ENCODE measurements at places on chromosomes 13 and 19. TPM values are rescaled to one million over a fixed set of nuclear protein-coding genes. Genes with fewer than 3 reads are reported as not detected.

GRCh38 chr13:98576963-98577835 lies at the start of gene STK24:
STK24 (minus strand) TSS chr13:98577107; CDS start chr13:98576786, 321 bp downstream.
- peak; percentile 75 for DNase-seq

DNA sequence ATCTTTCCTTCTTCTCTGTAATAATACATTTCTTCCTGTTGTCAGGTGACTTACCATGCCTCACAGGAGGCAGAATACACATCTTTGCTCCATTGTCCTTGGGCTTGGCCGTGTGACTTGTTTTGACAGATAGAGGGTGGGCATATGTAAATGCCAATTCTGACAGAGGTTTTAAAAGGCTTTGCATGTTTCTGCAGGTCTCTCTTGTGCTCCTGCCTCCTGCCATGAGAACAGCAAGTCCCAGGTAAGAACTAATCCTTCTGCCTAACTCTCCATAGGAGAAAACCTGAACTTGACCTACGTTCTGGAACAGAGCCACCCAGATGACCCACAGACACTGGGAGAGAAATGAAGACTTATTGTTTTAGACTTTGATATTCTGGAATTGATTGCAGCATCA lies 88.7 kb upstream of the TNFSF11 start:
- DNase-seq = no peak

GRCh38 chr13:79528356-79528755 lies 47.4 kb downstream of the NDFIP2 start:
- no peak for DNase-seq

GRCh38 chr19:39351537-39352064 lies 9.4 kb downstream of the SAMD4B start:
- no peak for DNase-seq

DNA sequence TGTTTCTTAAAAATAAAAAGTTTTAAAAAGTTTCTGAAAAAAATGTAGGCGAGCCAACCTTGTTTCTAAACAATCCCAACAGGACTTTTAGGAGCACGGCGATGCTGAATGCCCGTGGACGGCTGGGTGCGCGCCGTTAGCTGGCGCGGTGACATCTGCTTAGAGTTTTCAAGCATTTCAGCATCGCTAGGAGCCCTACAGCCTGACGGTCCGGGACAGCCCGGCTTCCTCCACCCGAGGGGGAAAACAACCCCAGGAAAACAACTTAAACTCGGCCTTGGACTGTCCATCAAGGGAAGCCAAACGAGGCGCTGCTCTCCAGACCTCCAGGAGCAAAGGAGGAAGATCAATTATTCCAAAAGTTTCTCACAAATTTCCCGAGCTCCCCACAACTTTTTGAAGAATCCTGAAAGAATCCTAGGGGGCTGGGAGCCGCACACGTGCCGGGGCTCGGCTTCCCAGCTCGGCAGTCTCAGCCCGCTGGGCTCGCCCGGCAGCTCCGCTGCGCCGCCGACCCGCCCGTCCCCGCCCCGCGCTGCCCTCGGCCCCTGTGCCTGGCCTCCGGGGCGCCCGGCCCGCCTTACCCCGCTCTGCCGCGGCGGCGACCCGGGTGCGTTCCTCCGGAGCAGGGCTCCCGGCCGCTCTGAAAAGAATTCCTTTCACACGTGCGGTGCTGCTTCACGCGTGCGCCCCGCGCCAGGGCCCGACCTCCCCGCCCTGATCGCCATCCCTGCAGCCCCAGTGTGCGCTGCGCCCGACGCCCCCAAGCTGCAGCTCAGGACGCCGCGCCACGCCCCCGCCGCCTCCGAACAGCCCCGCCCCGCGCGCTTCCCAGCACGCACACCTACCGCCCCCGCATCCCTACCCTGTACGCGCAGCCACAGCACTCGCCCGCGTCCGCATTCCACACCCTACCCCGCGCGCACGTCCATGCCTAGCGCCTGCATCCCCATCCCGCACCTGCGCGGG lies at the start of gene GJA3:
Gene GJA3 (minus strand): TSS at position 747 of the 969 bp plus-strand sequence. CDS start 17,764 bp downstream, outside the sequence.
- DNase-seq = no peak

The ZNF550 gene
- polyA plus RNA-seq = 18.5 TPM

The CD22 gene
- polyA plus RNA-seq = 12.5 TPM

DNA sequence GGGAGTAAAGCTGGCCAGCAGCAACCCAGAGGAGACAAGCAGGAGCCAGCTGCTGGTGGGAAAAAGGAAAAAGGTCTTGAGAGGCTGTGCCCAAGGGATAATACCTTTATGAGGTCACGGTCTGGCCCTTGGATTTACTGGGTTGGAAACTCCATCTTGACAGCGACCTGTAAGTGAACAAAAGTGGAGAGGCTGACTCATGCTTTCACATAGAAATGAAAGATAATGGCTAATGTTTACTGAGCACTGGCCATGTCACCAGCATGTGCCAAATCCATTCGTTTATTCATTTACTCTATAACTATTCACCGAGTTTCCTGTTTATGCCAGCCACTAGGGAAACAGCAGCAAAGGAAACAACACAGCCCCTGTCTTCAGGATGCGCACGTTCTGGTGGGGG lies 4.7 kb downstream of the VRK3 start:
- no peak for DNase-seq

GRCh38 chr13:25171517-25172302 lies at the start of gene AMER2:
AMER2 (minus strand) TSS chr13:25172288; CDS start chr13:25171619, 669 bp downstream.
- DNase-seq = peak; percentile 60

GRCh38 chr13:24060993-24061392 lies 99.5 kb upstream of the SPATA13 start:
- DNase-seq = no peak

DNA sequence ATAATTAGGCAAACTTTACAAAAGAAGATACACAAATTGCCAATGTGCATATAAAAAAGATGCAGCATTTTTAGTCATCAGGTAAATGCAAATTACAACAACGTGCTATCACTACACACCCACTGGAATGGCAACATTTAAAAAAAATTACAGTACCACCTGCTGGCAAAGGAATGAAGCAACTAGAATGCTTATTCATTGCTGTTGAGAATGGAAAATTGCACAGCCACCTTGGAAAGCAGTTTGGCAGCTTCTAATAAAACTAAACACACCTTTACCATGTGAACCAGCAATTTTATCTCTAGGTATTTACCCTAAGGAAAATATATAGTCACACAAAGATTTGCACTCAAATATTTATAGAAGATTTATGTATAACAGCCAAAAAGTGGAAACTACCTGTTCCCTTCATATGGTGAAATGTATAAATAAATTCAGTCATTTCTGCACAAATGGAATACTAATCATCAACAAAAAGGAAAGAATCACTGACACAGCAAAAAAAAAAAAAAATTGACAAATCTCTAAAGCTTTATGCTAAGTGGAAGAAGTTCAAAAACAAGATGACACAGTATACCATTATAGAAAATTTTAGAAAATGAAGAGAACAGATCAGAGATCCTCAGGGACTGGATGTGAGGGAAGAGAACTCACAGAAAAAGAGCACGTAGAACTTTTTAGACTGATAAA lies 30.3 kb downstream of the OXGR1 start:
- no peak for DNase-seq

The GAPDHS gene
- polyA plus RNA-seq = not detected

DNA sequence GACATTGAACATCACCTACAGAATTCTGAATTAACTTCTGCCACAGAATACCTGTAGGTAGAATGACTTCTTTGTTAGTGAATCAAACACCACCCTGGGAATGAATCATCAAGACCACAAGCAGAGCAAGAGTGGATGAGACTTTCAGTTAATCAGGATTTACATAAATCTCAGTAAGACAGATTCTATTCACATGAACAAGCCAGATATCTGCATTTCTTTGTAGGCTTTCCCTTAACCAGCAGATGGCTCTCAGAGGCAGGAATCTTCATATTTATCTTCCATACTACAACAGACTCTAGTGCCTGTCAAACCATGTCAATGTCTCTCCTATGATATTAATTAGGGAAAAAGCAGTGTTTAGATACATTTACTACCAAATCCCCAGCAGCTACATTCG lies 412.1 kb downstream of the KLF12 start:
- no peak for DNase-seq

The CFAP97D2 gene
- polyA plus RNA-seq = not detected

DNA sequence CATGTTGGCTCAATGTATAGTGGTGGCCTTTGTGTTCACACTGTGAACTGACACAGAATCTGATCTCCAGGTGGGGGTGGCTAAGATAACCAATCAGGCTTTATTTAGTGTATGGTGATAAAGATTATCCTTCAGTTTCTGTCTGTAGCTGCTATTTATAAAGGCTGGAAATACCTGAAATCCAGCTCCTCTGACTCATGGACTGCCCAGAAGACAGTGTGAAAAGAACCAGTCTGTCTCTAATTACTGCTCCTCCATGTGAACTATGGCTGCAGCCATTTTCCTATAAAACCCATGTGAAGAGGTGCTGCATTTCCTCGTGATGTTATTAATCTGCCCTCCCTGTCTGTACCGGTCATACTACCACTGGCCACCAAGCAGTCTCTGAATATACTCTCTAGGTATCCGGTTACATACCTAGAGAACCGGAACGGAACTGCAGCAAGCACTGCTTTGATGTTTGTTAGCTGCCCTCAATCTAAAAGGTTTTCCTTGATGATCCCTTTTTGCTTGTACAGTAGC lies 238.0 kb downstream of the LHFPL6 start:
- peak; percentile 69 for DNase-seq

GRCh38 chr19:58007285-58007684 lies 4.7 kb upstream of the ZNF606 start:
- DNase-seq = no peak

DNA sequence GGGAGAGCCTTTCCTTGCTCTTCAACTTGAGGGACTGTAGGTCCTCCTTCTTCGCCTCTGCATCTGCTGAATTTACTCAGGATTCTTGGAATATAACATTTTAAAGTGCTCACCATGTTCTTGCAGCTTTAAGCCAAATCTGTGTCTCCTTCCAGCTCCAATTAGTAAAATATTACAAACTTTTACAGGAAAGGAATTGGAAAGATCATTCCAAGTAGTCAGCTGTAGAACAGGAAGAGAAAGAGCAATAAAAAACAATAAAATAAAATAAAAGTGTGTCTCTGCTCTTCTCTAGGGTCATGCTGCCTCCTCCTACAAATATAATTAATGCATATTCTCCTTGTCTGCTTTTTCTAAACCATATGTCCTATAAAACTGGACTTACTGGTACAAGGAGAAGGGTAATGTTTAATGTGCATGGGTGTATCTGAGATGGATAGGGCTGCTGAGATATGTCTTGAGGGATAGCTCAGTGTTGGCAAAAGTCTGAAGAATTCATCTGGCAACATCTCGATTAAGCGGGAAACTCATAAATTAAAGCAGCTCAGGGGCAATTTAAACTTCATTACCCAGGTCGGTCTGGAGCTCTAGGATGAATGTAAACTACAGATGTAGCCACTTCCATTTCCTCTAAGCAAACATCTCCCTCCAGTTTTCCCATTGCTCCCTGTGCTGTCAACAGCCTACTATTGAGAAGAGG lies 25.0 kb downstream of the ENOX1 start:
- no peak for DNase-seq

- no peak for DNase-seq
Observed at GRCh38 chr13:26538363-26539317, 18.8 kb upstream of the WASF3 start.

GRCh38 chr19:8212212-8212611 lies 3.0 kb downstream of the CERS4 start:
- DNase-seq = no peak

GRCh38 chr19:45001087-45001739 lies at the start of gene RELB:
RELB (plus strand) TSS chr19:45001464; CDS start chr19:45001580, 116 bp downstream.
- DNase-seq = peak; percentile 74

DNA sequence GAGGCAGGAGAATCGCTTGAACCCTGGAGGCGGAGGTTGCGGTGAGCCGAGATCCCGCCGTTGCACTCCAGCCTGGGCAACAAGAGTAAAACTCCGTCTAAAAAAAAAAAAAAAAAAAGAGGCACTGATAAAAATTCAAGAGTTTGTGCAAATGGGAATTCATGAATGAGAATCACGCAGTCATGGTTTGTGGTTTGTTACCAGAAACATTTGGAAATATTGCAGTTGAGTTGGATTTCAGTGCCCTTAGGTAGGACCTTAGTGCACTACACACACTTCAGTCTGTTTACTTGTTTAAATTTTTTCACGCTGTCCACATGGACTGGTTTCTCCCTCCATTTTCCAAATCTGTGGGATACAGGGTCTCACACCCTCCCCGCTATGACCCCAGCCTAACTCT lies 28.4 kb downstream of the ZNF844 start:
- DNase-seq = no peak

DNA sequence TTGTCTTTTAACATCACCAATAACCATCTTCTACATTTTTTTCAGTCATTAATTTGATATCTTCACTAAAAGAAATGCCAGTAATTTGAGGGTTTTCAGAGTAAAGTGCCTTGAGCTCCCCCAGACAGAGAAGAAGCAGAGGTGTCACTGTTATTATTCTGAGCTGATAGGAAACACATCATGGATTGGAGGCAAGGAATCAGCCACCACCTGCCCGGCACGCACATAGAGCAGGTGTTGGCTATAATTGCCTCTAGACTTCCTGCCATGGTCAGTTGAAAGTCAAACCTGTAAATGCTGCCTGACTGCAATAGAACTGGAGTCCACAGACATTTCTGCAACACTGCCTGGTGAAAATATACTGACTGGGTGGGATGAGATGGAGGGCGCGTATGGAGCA lies 776.6 kb downstream of the UQCRFS1 start:
- DNase-seq = no peak

DNA sequence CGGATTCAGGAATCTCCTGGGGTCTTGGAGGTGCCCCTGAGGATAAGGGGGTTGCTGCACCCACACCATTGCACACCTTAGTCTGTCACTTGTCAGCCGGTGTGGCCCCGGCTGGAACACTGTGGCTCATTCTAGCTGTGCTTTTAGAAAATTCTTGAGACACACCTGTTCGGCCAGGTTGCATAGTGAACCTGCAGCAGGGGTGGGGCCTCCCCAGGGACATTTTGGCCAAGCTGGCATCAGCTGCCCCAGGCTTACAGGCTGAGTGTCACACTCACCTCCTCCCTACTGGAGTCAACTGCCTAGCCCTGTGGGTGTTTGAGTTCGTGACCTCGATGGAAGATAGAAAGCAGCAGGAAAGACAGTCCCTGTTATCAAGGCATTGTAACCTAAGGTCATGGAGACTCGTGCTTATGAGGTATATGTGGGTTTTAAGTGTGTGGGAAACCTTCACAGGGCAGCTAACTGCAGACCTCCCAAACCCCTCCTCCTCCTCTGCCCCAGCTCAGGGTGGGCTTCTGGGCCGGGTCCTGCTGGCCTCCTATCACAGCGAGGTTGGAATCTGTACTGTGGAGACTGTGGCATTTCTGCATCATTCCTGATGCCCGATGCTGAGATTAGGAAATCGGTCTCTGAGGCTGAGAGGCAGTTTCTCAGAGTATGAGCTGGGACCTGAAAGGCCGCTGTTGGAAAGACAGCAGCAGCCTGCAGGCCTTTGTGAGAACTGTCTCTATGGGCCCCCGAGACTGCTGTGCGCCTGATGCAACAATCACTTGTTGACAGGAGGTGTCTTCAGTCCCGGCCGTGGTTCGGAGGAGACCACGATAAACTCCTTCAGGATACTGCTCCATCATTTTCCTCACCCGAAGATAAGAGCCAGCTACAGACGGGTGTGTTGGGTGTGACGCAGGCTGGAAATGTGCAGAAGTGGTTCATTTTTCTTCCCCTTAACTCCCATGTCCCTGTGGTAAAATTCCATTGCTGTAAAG lies 72.2 kb downstream of the ATP11A start:
- no peak for DNase-seq

The LRRC8E gene
- polyA plus RNA-seq = 3.0 TPM
